ENCODE measurements at places on chromosomes 12 and 14. TPM values are rescaled to one million over a fixed set of nuclear protein-coding genes. Genes with fewer than 3 reads are reported as not detected.
A peak's percentile ranks its signal among the peaks of the same experiment; 100 is the strongest.

RPL10L gene
- total RNA-seq, result not detected

- no peak for DNase-seq
Observed at GRCh38 chr14:77902811-77903210, 102.9 kb downstream of the ADCK1 start.

ADGRD1 gene
- total RNA-seq, result 0.27 TPM

DNA sequence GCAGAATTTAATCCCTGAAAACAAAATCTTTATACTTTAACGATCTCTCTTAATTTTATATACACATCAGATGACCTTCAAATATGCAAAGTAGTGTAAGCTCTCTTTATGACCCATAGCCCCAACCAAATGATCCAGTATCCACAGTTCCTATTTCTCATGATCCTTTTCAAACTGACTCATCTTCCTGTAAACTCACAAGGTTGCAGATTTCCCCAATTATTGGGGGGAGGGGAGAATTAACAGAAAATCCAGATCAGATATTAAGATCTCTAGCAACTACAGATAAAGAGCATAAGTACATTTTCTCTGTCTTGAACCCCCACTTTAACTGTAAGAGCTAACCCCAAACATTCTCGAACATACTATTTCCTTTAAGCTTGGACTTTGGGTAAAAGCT lies 12.5 kb downstream of the GNS start:
- no peak for DNase-seq

SLIRP gene
- 141 TPM for total RNA-seq

PGF gene
- 0.45 TPM for total RNA-seq

OAS2 gene
- total RNA-seq, result 104 TPM

IL22 gene
- total RNA-seq, result not detected

DNA sequence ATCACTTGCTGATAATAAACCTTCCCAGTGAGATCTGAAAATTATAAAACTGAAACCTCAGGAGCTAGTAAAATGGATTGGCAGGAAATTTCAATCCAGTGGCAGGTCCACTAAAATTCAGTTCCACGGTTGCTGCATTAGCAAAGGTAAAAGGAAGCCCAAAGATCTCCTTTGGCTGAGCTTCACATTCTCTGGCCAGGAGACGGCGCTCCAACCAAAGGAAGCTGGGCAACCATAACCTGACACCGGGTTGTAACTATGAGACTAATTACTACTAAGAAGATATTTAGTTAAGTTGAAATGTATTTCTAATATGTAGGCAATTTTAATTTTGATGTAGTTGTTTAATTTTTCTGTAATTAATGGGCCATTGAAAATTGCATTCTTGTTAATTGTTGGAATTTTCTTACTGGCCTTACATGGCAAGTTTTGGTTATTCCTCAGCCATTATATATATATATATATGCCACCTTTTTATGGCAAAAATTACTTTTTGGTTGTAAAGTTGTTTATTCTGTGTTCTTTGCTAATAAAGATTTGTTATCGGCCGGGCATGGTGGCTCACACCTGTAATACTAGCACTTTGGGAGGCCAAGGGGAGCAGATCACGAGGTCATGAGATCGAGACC lies 17.0 kb downstream of the OR8S1 start:
- DNase-seq, result peak; percentile 75

CMTM5 gene
- not detected for total RNA-seq

MYO1A gene
- total RNA-seq, result 2.1 TPM

OR4E2 gene
- not detected for total RNA-seq

CIROP gene
- total RNA-seq, result not detected

EPYC gene
- total RNA-seq, result not detected

- DNase-seq, result peak; percentile 37
Observed at GRCh38 chr12:57837864-57838562, 8.5 kb downstream of the CTDSP2 start.

TSHR gene
- total RNA-seq, result 0.31 TPM

- no peak for DNase-seq
Observed at GRCh38 chr12:128611736-128612135, 212.0 kb downstream of the SLC15A4 start.

DNA sequence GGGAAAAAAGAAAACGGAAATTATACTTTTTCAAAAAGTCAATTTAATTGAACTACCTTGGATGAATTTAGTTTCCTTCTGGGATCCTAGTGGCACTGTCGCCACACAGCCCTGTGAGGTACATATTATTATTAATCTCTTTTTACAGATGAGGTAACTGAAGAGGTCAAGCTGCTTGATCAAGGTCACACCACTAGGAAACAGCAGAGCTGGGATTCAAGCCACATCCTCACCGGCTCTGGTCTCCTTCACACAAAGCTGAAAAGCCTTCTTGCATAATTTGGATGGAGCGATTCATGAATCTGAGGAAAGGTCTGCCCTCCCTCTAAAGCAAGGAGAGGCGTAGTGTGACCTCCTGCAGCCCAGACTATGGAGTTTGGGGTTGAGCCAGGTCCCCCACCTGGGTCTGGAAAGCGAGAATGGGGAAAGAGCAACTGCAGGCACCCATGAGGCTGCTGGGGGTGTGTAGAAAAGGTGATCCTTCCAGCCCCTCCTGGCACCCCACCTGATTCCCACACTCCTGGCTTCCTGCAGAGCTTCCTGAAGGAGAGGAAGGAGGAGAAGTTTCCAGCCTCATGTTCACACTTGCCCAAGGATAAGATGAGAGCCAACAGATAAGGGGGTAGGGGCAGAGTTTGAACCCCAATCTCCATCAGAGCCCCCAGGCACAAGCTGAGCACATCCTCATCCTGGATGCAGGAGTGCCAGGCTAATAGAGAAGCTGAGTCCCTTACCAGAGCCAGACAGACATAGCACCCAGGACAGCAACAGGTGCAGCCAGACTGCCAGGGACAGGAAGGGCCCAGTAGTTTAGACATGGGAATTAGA lies 3.9 kb upstream of the KRT79 start:
- DNase-seq, result no peak

ACOT6 gene
- total RNA-seq, result not detected

CEBPE gene
- 0.34 TPM for total RNA-seq

SALL2 gene
- total RNA-seq, result 3.5 TPM

GRCh38 chr12:45913631-45914030 lies 76.7 kb downstream of the SCAF11 start:
- no peak for DNase-seq

TAS2R46 gene
- 0.45 TPM for total RNA-seq

DNA sequence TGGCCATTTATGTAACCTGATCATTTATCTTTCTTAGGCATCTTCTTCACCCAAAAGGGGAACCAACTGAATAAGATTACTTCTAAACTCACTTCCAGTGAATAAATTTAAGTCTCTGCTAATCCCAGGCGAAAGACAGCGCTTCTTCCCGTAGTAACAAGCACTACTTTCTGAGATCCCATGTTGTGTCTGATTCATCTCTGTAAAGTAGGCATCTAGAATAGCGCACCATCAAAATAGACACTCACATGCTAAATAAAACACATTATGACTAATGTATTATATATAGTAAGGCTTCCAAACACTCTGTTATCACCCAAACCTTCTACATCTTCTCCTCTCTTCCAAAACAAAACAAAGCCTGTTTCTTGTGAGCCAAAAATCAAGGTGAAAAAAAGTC lies 15.1 kb downstream of the GTF2A1 start:
- no peak for DNase-seq

- no peak for DNase-seq
Observed at GRCh38 chr14:80323038-80323665, 111.8 kb upstream of the DIO2 start.

GRCh38 chr14:55074662-55075061 lies 23.2 kb downstream of the MAPK1IP1L start:
- DNase-seq, result no peak
